ENCODE measurements at places on chromosomes 16 and 17.

DNA sequence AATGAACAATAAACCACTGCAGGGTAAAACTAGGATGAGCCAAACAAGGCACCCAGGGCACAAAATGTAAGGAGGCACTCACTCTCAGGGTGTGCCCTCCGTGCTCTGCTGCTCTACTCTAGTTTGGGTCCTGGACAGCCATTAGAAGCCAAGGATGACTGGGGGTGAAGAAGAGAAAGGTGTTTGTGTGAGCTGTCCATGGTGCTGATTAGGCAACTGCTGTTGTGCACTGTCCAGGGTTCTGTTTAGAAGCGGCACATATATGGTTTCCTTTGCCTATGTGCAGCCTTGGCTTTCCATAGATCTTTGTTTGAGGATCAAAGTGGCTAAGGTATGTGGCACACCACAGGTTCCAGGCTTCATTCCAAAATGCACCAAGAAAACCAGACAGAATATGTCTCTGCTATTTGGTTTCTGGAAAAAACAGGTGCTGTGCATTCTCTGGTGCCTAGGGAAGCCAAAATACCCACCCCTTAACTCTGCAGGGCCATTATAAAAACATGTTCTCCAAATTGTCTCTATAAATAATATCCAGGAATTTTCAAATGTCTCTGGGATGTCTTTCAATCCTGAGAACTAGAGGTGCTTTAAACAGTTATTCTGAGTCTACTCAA lies 123.5 kb downstream of the CBLN1 start:
- DNase-seq: peak; percentile 4

DNA sequence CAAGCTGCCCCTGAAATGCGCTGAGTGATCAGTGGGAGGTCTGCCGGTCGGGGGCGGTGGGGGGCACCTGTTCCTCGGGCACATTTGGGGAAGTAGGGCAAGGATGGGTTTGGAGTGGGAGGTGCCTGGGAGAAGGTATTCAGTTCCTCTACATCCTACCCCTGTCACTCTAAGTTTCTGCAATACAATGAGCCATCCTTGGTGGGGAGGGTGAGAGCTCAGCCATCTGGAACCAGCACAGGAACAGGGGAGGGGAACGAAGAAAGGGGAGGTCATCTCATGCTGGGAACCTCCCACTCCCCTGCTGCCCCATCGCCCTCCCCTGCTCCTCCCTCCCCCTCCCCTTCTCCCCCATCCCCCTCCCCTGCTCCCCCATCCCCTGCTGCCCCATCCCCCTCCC lies 4.2 kb downstream of the DPH1 start:
- DNase-seq: no peak

GRCh38 chr16:67304020-67304419 lies 22.5 kb downstream of the KCTD19 start:
- DNase-seq: no peak

GRCh38 chr16:56332464-56333079 lies 92.8 kb downstream of the AMFR start:
- peak; percentile 62 for DNase-seq

DNA sequence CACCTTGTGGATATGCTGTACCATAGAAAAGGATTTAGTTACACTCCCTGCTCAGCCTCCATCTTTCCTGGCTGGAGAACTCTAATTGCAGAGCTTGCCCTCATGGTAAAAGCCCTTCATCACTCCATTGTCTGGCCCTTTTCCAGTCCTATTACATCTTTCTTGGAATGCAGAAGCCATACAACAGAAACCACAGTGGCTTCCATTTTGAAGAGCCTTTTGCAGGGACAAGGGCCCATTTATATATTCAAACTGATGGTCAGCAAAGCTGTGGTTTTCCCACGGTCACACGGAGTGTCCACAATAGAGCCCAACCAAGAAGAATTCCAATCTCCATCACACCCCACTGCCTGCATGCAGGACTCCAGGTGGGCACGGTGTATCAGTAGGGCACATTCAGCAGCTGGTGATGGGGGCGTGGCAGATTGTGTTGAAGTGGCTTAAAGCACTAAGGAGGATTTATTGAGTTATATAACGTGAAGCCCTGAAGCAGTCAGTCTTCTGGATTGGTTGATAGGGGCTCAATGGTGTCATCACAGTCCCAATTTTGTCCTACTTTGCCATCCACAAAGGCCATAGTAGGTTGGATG lies 20.3 kb downstream of the COPRS start:
- DNase-seq: no peak

- no peak for DNase-seq
Measured at GRCh38 chr17:72747501-72747900, 345.0 kb downstream of the SLC39A11 start.

GRCh38 chr16:67733734-67734470 lies 14.8 kb upstream of the GFOD2 start:
- DNase-seq: no peak

- peak; percentile 35 for DNase-seq
Measured at GRCh38 chr17:76867578-76868175, 527 bp upstream of the MGAT5B start.

DNA sequence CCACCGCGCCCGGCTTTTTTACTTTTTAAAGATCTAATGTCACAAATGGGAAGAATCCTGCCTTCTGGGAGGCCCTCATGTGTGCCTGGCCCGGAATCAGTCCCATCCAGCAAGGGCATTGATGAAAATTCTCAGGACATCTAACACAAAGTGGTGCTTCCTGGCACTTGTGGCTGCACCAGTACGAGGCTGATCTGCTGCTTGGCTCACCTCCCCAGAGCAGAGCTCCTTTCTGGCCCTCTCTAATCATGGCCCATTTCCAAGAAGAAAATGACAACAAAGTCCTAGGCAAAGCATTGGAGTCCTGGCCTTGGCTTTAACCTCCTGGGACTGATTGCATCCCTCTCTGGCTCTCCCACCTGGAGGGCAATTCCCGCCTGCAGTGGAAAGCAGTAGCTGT lies 50.7 kb upstream of the SIAH1 start:
- no peak for DNase-seq

All from PC-9 (cell line).